Stimulated activated CD4-positive, alpha-beta T cell treated with anti-CD3 and anti-CD28 coated beads, Interleukin-15, amount 100 ng/mL, for 48 hours (primary cell): ENCODE measurements at places on chromosomes 3 and 15.

- no peak for DNase-seq
Observed at GRCh38 chr3:144409319-144409718, 437.7 kb downstream of the DIPK2A start.

- no peak for DNase-seq
Observed at GRCh38 chr3:52754373-52754772, 16.4 kb downstream of the NEK4 start.

DNA sequence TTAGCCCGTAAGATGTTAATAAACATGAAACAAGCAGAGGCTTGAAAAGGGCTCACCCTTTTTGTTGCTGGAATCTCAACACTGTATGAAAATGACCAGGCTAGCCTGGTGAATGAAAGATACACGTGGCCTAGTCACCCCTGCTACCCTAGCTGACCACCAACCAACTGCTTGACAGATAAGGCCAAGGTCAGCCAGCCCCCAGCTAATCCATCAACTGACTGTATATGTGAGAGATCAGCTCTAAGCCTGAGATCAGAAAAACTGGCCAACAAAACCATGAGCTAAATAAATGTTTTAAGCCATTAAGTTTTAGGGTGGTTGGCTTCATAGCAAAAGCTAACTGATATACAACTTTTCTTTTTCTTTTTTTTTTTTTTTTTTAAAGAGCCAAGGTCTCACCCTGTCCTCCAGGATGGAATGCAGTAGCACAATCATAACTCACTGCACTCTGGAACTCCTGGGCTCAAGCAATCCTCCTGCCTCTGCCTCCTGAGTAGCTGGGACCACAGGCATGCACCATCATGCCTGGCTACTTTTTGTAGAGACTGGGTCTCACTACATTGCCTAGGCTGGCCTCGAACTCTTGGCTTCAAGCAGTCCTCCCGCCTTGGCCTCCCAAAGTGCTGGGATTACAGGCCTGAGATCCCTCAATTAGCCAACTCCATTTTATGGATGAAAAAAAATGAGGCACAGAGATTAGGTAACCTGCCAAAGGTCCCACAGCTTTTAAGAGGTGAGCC lies 34.6 kb downstream of the SH3BP5 start:
- DNase-seq, result no peak

GRCh38 chr15:69808756-69809155 lies 289.0 kb downstream of the TLE3 start:
- DNase-seq, result no peak

DNA sequence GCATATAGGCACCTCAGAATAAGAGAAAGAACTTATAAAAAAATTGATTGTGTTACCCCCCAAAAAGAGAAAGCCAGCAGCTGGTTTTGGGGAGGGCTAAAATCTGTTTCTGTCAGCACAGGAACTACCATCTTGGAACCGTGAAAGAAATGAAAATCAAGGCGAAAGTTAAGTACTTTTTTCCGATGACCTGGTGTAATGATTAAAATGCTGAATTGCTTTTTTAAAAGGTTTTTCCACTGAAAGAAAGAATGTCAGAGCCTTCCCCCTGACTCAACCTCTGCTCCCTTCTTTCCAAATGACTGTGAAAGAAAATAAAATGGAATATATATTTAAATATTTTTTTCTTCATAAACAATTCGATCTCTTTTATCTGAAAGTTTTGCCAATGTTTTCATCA lies 570.5 kb upstream of the CFAP20DC start:
- no peak for DNase-seq

DNA sequence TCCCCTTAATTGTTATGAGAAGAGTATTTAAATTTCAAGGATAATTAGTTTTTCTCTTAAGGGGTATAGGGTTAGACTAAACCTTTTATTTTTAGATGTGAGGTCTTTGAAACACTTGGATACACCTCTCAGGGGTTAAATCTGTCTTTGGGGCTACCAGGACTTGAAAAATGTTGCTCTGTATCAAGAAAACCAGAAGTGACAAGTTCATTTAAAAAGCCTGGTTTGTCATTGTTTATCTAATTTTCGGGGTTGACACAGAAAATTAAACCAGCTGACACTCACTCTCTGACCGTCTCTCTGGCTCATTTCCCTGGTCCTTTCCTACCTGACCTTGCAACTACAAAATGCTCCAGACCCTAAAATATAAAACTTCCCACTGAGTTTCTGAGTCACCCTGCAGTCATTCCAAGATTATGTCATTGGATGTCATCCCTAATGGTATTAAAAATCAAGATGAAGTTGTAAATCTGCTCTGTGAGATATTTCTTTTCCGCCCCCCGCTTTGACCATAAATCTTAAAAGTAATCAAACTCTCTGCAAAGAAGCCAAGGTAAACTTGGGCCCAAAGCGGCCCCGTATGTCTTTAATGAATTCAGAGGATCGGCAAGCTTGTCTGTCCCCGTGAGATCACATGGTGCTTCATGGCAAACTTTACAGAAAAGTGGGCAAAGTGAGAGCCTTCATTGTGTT lies 32.9 kb upstream of the SKOR1 start:
- DNase-seq, result no peak

GRCh38 chr15:100141311-100142001 lies 200.3 kb downstream of the ADAMTS17 start:
- no peak for DNase-seq

DNA sequence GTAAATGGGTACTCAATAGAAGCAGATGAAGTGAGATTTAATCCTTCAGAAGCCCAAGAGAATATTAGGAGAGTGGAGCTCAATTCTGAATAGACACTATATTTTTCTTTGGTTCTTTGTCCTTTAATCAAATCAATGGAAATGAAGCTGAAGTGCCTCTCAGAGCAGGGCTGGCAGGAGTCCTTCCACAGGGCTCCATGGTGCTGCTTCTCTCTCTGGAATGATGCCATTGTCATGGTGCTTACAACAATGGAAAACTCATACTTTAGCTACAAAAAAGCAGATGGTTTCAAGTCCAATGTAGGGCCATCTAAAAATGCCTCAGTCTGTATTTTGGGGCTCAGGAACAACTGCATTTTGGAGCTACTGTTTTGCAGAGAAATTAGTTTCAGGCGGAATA lies 125.1 kb downstream of the SNRK start:
- DNase-seq, result no peak

DNA sequence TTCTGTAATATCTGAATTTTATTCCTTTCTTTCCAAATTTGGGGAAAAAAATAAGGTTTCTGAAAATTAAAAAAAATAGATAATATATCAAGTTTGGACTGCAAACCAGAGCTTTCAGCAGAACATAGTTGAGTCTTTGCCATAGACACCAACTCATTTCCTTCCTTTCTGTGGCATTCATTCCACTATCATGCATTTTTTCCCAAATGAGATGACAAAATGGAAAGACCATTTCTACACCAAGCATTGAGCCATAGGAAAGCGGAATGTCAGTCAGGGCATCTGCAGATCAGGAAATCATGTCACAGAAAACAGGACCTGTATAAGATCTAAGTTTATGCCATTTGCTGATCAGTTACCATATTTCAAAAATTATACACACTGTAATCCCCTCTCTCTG lies 333.3 kb upstream of the THBS1 start:
- no peak for DNase-seq

DNA sequence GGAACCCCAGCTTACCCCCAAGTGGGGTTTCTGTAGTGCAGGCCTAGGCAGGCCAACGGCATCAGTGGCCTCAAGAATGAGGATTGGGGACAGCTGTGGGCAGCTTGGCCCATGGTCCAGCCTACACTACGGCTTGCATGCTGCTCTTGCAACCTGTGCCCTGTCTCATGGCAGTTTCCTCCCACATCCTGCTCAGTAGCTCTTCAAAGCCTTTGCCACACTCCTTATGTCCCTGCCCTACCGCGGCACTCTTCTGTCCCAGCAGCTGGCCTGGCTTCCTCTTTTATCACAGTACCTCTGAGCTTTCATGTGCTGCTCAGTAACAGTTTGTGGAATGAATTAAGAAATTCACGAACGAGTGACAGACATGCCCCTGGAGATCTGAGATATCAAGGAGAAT lies 431.0 kb downstream of the EPHB1 start:
- no peak for DNase-seq

GRCh38 chr3:182925330-182925943 lies 54.9 kb downstream of the DCUN1D1 start:
- DNase-seq, result no peak

DNA sequence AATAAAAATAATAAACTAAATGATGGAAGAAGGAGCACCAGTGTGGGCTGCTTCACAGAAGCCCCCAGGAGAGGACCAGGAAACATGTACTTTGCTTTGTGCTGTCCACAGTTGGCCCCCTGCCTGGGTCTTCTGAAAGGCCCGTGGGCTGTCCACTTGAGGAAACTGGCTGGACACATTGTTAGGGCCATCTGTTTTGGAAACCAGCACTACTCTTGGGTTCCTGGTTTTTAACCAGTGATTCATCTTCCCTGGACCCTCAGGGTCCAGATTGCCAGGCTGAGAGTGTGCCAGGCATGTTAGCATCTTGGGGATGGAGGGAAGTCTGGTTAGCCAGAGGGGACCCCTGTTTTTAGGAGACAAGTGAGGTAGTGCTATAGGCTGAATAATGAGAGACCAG lies 297.2 kb upstream of the C2CD4B start:
- DNase-seq, result no peak
